Mucosa of descending colon (tissue), 3 donors: ENCODE measurements at places on chromosomes 4 and X. TPM values are rescaled to one million over a fixed set of nuclear protein-coding genes. Genes with fewer than 3 reads are reported as not detected.

- no peak for DNase-seq
Observed at GRCh38 chrX:6738518-6739470, 203.9 kb upstream of the VCX3A start.

GRCh38 chrX:30659421-30659820 is 6.2 kb downstream of the GK start:
- DNase-seq = no peak

DNA sequence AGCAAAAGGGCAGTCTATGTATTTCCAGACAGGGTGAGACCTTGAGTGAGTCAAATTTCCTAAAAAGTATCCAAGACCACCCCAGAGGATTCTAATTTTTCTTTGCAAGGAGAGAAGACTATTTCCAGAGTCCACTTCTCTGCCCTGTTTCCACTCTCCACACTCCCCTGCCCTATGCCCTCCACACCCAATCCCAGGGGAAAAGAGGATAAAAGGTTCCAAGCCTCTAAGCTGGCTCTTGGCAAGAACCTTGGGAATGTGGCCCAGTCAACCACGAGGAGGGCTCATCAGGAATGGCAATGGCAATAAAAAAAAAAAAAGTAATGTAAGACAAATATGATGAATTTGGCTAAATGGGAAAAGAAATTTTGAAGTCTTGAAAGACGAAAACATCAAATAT is 65.9 kb downstream of the SRPX start:
- no peak for DNase-seq

DNA sequence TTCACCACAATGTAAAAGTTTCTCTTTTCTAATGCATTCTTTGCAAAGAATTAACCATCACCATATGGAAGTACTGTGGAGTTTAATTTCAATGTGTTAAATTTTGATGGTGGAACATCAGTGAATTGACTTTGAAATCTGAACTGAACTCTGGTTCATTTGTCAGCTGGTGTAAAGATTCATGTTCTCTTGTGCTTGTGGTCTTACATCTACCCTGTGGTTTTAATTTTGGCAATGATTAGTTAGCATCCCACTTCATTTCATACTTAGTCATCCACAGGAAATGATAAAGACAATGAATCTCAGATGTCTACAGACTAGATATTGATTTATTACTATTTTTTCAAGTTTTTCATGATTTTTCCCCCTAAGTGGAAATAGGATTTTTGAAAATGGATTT is 77.8 kb downstream of the GRID2 start:
- no peak for DNase-seq

DNA sequence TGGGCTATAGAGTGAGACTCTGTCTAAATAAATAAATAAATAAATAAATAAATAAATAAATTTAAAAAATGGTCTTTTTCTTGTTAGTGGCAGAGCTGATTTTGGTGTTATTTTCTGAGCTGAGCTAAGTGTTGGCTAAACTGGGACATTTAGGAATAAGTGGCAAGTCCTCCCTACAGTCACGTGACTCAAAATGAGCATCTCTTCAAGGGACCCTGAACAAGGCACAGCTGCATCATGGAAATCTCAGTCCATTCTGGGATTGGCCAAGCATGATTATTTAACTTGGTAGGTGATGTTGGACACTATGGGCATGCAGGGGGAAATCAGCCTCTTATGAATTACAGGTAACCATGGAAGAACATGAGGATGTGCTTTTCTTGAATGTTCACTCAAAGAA is 42.0 kb downstream of the HAND2 start:
- no peak for DNase-seq

DNA sequence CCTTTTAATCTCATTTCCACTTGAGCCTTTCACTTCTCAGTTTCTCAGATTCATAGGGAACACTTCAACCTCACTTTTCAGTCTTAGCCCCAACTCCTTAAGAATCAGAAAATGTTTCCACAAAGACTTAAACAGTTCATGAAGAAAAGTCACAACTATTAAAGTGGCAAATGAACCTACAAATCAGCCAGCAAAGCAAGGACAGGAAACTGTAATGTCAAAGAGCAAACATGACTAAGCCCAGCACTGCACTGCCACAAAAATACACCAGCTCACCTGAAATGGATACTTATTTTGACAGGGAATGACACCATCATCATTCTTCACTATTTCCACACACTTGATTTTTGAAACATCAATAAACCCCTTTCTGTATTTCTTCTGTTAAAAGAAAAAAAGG is 41.8 kb upstream of the TXK start:
- DNase-seq = no peak

DNA sequence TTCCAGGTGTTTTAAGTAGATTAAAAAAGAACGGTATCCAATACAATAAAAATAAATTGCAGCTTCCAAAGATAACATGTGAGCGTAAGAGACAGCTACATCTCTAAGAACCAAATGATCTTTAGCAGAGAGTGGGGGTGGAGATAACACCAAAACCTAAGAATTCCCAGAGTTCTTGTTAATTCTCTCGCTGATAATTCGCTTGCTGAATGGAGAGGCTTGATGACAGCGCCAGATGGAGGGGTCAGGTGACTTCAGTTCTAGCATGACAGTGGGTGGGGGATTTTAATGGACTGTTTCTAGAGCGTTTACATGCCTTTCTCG is 2.3 kb downstream of the CLCN4 start:
- no peak for DNase-seq

DNA sequence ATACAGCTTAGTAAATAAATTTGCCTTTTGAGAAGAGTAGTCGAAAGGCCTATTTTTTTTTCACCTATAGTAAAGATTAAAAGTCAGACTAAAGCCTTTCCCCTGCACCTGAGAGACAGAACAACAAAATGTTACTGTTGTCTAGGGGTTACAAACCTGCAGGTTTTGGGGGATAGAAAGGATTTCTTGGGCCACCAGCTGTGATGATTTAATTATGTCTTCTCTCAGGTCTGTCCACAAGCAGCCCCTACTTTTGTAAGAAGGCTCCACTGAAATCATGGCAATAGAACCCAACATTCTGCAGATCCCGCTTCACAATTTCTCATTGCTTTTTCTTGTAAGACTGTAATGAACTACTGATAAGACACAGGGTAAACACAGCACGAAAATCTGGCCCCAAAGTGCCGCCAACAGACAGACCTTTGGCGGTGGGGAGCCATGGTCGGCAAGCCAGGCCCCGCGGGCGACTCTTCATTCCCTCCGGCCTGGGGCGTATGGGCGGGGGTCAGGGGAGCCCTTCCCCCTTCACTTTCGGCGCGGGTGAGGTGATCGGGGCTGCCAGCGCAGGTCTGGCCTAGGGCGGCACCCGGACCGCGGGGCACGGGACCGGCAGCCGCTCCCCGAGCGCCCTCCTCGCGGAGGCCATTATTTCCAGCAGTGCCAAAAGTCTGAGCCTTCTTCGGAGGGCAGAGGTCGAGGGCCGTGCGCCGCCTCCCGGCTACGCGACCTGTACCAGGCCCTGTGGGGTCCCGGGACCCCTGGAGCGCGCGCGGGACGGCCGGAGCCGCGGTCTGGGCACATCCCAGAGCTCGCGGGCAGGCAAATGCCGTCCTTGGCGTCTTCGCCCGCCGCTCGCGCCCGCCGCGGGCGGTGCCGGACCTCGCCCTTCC is 812 bp upstream of the KDM6A start:
- DNase-seq = no peak

GRCh38 chrX:115330498-115331168 is 41.1 kb downstream of the LUZP4 start:
- peak; percentile 9 for DNase-seq

- no peak for DNase-seq
Observed at GRCh38 chr4:182929296-182929695, 12.1 kb upstream of the DCTD start.

- DNase-seq = no peak
Observed at GRCh38 chr4:17535242-17535641, 20.3 kb downstream of the CLRN2 start.

Gene CT47C1
- not detected for total RNA-seq

Gene LRCH2
- total RNA-seq = 0.43 TPM

Gene C4orf36
- total RNA-seq = 0.67 TPM

Gene BTC
- total RNA-seq = 5.6 TPM

Gene HSFX1
- 1.3 TPM for total RNA-seq
